ENCODE measurements at places on chromosomes 6 and 20.

- no peak for DNase-seq
Measured at GRCh38 chr6:75196081-75196687, 9.7 kb downstream of the COL12A1 start.

DNA sequence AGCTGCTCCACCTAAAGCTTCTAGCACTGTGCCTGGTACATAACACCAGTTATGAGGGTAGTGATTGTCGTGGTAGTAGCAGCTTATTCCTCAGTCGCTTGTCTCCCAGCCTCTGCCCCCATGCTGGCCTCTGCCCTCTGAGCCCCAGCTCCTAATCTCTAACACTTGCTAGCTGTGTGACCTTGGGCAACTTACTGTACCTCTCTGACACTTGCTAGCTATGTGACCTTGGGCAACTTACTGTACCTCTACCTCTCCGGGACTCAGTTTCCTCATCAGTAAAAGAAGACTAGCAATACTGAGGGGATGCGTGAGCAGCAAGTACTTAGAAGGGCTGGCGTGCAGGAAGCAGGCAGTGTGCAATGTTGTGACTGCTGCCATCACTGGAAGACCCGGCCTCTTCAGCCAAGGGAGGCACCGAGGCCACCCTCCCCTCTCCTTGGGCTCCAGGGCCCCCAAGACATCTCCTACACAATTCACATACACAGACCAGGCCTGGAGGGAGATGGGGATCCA is 9.9 kb downstream of the MDFI start:
- DNase-seq: no peak

- DNase-seq: no peak
Measured at GRCh38 chr6:37492991-37493660, 6.6 kb downstream of the CCDC167 start.

- DNase-seq: no peak
Measured at GRCh38 chr6:118042855-118043254, 135.8 kb downstream of the SLC35F1 start.

DNA sequence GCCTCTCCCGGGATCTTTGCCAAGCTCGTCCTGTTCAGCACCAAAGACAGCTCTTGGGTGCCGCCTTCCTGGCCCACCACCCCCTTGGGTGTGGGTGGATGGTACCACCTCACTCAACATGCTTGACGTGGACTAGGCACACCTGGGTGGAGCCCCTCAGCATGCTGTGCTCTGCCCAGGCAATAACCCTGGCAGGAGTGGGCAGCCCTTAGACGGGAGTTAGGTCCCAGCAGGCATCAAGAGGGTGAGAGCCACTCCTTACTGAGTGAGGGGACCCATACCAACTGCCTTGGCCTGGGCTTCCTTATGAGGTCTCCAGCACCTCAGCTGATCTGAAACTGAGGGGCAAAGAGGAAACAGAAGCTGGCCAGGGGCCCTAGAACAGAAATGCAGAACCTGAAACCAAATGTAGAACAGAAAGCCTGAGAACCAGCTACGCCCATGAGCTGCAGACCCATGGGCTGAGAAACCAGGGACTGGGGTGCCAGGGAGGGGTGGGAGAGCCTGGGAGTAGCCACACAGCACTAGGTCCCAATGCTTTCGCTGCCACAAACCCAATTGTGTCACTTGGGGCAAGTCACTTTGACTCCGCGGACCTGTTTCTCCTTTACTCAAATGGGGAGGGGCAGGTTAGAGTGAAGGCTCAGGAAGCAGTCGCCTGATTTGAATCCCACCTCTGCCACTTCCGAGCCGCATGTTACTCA is 2.0 kb downstream of the FGD2 start:
- DNase-seq: no peak

GRCh38 chr20:33127422-33128097 is 40.4 kb upstream of the BPIFA2 start:
- DNase-seq: no peak

GRCh38 chr6:7417684-7418083 is 28.1 kb downstream of the RIOK1 start:
- DNase-seq: no peak

DNA sequence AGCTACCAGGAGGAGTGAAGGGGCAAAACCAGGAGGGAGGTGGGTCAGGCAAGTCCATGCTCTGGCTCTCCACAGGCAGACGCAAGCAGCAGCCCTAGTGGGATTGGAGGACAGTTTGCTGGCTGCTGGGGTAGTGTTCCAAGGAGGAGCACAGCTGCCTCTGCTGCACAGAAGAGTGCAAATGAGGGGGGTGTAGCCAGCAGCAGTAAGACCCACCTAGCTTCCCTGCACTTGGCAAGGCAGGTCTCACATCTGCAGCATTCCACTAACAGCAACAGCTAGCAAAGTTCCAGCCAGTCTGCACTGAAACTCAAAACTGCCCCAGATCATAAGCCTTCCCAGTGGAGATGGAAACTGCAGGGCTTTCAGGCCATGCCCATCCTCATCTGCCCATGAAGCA is 405.0 kb downstream of the UTRN start:
- no peak for DNase-seq

DNA sequence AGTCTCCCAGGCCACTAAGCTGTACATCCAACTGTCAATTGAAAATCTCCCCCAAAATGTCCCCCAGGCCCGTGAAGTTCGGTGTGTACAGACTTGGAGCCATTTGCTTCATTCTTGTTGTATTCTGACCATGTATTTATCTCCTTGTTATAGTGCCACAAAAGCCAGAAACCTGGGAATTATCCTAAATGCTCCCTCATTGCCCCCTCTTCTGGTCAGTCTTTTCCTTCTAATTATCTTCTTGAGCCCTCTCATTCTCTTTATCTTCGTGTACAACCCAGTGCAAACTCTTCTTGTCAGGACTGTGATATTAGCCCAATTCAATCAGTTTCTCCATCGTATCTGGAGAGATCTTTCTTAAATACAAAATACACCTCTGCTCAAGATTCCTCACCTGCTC is 64.7 kb downstream of the RFX6 start:
- DNase-seq: no peak

DNA sequence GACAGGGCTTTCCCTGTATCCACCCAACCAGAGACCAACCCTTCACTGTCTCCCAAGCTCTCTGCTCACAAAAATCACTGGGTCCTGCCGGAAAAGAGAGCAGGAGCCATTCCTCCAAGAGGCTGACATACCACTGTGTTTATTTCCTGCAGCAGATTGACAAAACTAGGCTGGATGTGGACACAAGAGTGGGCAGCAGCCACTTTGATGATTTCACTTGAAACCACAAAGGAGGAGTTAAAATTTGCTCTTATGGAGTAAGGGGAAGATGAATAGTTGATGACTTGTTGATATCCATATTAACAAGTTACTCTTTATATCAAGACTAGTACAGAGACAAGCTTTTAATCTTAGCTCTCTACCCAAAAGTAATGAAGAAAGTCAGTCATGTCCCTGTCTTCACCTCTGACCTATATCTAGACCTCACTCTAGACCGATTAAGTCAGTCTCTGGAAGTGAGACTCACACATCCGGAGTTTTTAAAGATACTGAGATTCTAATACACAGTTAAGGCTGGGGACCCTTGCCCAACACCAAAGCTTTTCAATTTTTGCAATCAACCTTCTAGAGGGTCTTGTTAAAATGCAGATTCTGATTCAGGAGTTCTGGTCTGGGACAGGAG is 73.8 kb downstream of the SCML4 start:
- no peak for DNase-seq

GRCh38 chr20:50467718-50468356 is 42.3 kb upstream of the PTPN1 start:
- DNase-seq: no peak

Measured in RWPE2 (cell line).